ENCODE measurements at places on chromosomes 1 and 21.

- no peak for DNase-seq
Observed at GRCh38 chr1:89692601-89693521, 59.9 kb downstream of the LRRC8C start.

- DNase-seq, result no peak
Observed at GRCh38 chr1:241603731-241604245, 36.4 kb downstream of the CHML start.

GRCh38 chr1:20080441-20081352 lies 10.7 kb downstream of the PLA2G5 start:
- DNase-seq, result no peak

DNA sequence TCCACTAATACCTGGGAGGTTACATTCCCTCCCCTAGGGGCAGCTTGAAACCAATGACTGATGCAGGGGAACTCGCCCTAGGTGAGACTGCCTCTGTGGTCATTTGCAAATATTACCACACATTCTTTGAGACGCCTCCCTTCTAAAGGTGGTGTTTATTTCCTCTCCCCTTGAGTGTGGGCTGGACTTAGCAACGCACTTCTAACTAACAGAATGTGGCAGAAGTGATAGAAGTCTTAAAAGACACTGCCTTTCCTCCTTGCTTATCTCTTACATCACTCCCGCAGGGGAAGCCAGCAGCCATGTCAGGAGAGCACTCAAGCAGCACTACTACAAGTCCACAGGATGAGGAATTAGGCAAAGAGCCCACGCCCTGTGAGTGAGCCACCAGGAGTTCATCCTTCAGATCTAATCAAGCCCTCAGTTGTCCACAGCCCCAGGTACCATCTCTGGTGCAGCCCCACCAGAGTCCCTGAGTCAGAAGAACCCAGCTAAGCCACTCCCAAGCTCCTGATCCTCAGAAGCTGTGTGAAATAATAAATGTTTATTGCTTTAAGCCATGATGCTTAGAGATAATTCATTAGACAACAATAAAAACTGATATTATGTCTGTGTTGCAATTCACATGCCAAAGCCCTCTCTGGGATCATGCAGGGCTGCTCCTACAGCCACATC lies 14.8 kb upstream of the MATN1 start:
- no peak for DNase-seq
